ENCODE measurements at places on chromosomes 16 and 17. TPM values are rescaled to one million over a fixed set of nuclear protein-coding genes. Genes with fewer than 3 reads are reported as not detected.

GRCh38 chr17:30318155-30318554 is 15.7 kb downstream of the TMIGD1 start:
- no peaks in the 10 kb centered on the region for H3K36me3 ChIP-seq
- no peaks in the 10 kb centered on the region for H3K4me1 ChIP-seq
- DNase-seq: no peak
- no peak overlapping the region for H3K27ac ChIP-seq
- H3K4me3 ChIP-seq: no peak overlapping the region

DNA sequence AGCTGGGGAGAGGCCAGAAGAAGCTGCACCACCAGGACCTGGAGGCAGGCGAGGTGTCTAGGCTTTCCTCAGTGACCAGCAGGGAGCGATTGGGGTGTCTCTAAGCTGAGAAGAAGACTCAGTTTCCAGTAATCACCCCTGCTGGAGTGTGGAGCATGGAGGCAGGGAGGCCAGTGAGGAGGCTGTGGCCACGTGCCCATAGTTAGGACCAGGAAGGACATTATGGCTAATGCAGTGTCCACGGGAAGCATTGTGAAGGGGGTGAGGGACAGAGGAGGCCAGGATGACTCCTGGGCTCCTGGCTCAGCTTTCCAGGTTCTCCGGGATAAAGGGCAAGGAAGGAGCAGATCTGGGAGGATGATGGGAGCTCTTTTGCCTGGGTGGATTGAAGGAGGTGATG is 5.7 kb downstream of the KRT13 start:
- H3K27ac ChIP-seq: no peak overlapping the region
- no peaks in the 10 kb centered on the region for H3K4me1 ChIP-seq
- no peaks in the 10 kb centered on the region for H3K36me3 ChIP-seq
- H3K4me3 ChIP-seq: no peak overlapping the region
- DNase-seq: no peak
- no peaks in the 10 kb centered on the region for H3K27me3 ChIP-seq

- no peaks in the 10 kb centered on the region for H3K4me1 ChIP-seq
- no peaks in the 10 kb centered on the region for H3K36me3 ChIP-seq
- no peak overlapping the region for H3K4me3 ChIP-seq
- DNase-seq: no peak
- H3K27me3 ChIP-seq: no peaks in the 10 kb centered on the region
These were observed 13.1 kb upstream of the ETV4 start for GRCh38 chr17:43559161-43559816.

GRCh38 chr17:79854080-79855060 is 15.1 kb upstream of the CBX4 start:
- DNase-seq: no peak
- H3K4me1 ChIP-seq: no peaks in the 10 kb centered on the region
- no peak overlapping the region for H3K27ac ChIP-seq
- no peaks in the 10 kb centered on the region for H3K27me3 ChIP-seq
- no peaks in the 10 kb centered on the region for H3K36me3 ChIP-seq
- H3K4me3 ChIP-seq: no peak overlapping the region

- DNase-seq: no peak
- no peak overlapping the region for H3K27ac ChIP-seq
- H3K4me3 ChIP-seq: no peak overlapping the region
- no peaks in the 10 kb centered on the region for H3K4me1 ChIP-seq
- no peaks in the 10 kb centered on the region for H3K27me3 ChIP-seq
- H3K36me3 ChIP-seq: no peaks in the 10 kb centered on the region
These were observed 64.2 kb downstream of the SPECC1 start for GRCh38 chr17:20073055-20073979.

Gene CD300H
- not detected for total RNA-seq
